ENCODE measurements at places on chromosomes 3 and 15.
A peak's percentile ranks its signal among the peaks of the same experiment; 100 is the strongest.

GRCh38 chr3:45807133-45807532 lies 10.8 kb upstream of the SLC6A20 start:
- DNase-seq: no peak

DNA sequence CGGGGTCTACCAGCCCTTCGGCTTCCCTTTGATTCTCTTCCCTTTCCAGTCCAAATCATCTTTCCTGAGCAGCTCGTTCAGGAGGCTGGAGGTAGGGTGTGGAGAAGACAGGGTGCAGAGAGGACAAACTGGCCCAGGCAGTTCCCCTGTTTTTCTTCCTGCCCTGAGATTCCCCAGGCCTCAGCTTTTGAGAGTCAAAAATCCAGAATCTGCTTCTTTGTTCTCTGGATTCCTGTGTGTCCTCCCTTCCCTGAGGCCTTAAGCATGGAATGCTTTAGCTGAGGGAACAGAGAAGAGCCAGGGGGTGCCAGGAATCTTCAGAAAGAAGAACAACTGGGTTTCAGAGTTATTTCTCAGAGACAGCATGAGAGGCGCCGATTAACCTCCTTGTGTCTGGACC lies 26.7 kb upstream of the LRTM1 start:
- DNase-seq: no peak

DNA sequence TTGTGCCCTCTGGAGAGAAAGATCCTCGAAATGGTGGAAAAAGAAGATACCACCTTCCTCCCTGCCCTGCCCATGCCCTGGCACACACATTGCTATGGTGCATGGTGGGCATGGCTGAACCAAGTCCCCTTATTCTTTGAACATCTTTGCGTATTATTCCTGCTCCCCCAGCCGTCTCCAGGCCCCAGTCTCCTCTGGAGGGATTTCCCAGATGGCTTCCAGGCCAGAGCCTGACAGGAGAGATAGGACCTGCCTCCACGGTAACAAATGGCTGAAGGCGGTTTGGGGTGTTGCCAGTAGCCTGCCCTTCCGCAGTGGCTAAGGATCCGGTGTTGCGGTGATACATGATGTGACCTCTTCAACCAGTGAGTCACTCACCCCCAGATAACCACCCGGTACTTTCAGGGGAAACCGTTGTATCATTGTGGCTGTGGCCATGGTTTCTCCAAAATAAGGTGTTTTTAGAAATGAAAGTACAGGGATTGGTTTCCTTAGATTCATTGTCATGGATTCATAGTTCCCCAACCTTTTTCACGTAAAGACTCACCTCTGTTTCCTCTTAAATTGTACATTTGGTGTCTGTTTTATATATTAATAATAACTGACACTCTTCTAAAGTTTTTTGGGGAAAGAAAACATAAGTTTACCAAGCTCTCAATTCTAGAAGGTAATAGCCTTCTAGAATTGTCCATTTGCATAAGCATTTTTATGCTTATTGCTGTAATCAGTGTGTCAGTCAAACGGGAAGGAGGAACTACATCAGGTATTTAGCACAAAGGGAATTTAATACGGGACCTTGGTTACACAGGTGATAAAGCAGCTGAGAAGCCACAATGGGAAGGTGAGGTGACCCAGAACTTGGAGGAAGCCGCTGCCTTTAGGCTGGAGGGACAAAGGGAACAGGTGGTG lies 25.9 kb downstream of the SMAD3 start:
- peak; percentile 68 for DNase-seq

GRCh38 chr15:42449770-42450424 lies 41.0 kb downstream of the ZNF106 start:
- DNase-seq: no peak

DNA sequence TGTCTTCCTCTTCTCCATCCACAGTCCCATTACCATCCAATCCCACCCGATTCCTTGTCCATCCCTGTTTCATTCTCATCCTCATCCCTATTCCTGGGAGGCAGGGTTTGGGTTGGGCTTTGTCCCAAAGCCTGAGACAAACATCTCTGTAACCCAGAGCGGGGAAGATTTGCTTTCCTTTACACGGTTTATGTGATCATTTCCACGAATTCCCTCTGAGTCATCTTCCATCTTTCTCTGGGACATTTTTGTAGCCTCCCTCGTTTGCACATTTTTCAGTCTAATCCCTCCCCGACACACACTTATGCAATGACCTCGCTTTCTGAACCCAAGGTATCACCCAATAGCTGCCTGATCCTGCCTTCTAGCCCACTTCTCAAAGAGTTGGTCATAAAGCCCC lies 22.8 kb downstream of the DUOX2 start:
- DNase-seq: no peak

DNA sequence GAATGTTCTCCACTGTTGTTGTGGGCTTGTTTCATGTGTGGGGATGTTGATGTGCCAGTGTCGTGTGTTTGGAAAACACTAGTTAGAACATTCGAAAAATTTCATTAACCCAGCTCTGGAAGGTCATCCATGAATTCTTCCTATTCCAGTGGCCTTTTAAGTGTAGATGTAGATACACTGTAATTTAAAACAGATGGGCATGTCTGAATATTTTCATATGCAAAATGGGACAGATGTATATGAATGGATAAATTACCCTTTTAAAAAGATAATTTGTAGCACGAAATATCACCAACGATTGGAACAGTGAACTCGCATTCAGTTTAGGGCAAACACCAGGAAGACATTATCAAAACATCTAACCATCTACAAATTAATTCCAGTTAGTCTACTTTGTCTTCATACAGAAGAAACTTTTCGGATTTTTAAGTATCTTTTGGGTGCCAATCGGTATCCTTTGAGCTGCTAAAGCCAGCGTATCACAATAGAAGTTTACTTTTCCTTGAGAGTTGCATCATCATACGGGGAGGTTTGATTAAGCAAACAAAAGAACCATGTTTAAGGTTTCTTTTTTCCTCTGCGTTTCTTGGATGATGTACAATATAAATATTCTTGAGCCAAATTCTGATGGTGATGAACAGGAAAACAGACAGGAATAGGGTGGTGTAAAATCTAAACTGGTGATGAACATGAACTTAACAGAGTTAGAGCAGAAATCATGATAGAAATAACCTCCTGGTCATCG lies 528.1 kb downstream of the FOXP1 start:
- no peak for DNase-seq

Data from keratinocyte (primary cell).